PC-9 (cell line): ENCODE measurements at places on chromosomes 2 and 18. TPM values are rescaled to one million over a fixed set of nuclear protein-coding genes. Genes with fewer than 3 reads are reported as not detected.

IRS1 gene
- 26.2 and 28.6 TPM in 2 replicates for total RNA-seq

DNA sequence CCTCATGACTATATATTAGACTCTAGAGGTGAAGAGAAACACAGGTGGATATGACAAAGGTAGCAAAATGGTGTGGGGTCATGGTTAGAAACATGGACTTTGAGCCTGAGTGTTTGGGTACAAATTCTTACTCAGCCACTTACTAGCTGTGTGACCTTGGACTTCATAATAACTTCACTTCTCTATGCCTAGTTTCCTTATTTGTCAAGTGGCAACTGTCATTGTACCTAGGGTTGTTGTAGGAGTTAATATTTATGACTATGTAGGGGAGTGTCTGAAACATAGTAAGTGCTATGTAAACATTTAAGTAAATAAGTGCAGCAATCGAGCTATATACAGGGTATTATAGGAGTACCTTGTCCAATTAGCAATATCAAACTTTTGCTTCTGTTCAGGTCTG lies 49.7 kb upstream of the RAPH1 start:
- no peak for DNase-seq

DNA sequence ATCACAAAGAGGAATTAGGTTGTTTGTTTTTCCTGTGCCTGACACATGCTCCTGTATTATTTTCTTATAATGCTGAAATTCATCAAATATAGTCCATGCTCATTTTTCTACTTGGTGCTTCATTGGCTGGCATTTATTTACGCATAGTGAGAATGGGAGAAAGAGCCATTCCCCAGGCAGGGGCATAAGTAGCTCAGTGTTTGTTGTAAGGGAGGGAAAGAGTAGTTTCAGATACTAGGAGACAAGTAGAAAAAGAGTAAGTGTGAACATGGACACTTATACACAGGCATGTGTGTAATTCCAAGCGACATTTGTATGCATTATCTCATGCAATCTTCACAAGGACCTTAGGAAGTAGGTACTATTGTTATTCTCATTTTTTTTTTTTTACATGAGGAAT lies 111.9 kb upstream of the UGP2 start:
- DNase-seq: no peak

DNA sequence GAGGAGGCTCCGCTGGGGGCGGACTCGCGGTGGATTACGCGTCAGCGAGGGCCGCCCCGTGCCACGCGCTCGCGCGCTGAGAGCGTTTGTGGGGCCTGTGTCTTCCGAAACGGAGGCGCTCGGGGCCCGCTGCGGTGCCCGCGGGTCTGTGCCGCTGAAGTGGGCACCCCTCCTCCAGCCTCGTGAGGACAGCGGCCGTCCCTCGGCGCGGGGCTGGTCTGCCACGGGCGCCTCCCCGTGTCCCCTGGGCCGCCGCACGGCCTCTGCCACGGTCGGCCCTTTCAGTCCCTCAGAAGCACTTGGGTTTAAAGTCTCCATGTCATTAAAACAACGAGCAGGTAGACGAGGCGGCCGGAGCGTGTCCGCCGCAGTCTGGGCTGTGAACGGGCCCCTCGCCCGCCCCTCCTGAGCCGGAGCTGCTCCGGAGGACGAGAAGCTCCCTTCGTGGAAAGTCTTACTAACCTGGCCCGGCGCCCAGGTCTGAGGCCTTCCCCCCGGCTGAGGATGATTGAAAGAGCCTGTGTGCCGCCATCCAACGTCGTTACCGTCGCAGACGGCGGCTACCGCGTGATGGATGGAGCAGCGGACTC lies 97.6 kb downstream of the NFATC1 start:
- DNase-seq: no peak

- no peak for DNase-seq
These were observed 48.5 kb upstream of the ATP6V1B1 start for GRCh38 chr2:70887208-70887549.

DNA sequence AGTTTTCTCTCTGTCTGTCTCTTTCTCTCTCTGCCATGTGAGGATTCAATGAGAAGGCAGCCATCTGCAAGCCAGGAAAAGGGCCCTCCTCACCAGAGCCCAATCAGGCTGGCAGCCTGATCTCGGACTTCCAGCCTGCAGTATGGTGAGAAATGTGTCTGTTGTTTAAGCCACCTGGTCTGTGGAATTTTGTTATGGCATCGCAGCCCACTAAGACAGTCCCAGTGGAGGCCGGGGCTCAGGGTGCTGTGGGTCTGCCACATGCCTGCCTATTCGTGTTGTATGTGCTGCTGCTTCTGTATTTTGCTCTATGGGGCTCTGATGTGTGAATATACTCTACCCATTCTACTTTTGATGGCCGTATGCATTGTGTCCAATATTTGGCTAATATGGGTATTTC lies 139.0 kb upstream of the HS6ST1 start:
- DNase-seq: no peak
